ENCODE measurements at places on chromosomes 16 and 17. TPM values are rescaled to one million over a fixed set of nuclear protein-coding genes. Genes with fewer than 3 reads are reported as not detected.

- H3K36me3 ChIP-seq, result peaks cover 40% of the 10 kb centered on the region
- no peak overlapping the region for H3K4me3 ChIP-seq
- no peak for DNase-seq
Measured at GRCh38 chr17:78416791-78417530, 38.5 kb downstream of the PGS1 start.

The CLEC19A gene
- total RNA-seq, result not detected

The KRTAP9-3 gene
- total RNA-seq, result not detected

The KRTAP1-1 gene
- not detected for total RNA-seq

The ASB16 gene
- total RNA-seq, result not detected

The SNAI3 gene
- 8.4 TPM for total RNA-seq

The SYNGR3 gene
- 19.1 TPM for total RNA-seq

Measured in natural killer cell (primary cell).